T-helper 17 cell (primary cell): ENCODE measurements at places on chromosomes 12 and 14. TPM values are rescaled to one million over a fixed set of nuclear protein-coding genes. Genes with fewer than 3 reads are reported as not detected.

The KLRK1 gene
- total RNA-seq = 0.78 TPM

The PLA2G1B gene
- total RNA-seq = not detected

The DAO gene
- not detected for total RNA-seq

The TAS2R7 gene
- not detected for total RNA-seq

The KLHDC1 gene
- 7.4 TPM for total RNA-seq

The KIF5A gene
- 0.63 TPM for total RNA-seq

The TUBA1A gene
- 282 TPM for total RNA-seq

The VSIG10 gene
- 3.9 TPM for total RNA-seq

GRCh38 chr12:50442178-50442908 is 41.7 kb downstream of the LARP4 start:
- DNase-seq = no peak
- no peaks in the 10 kb centered on the region for H3K27me3 ChIP-seq
- peaks cover 12% of the 10 kb centered on the region for H3K36me3 ChIP-seq
- peaks cover 6% of the 10 kb centered on the region for H3K4me1 ChIP-seq
- no peak overlapping the region for H3K27ac ChIP-seq

GRCh38 chr14:71988939-71989338 is 56.7 kb downstream of the RGS6 start:
- no peaks in the 10 kb centered on the region for H3K36me3 ChIP-seq
- peaks cover 20% of the 10 kb centered on the region for H3K27me3 ChIP-seq
- H3K27ac ChIP-seq = no peak overlapping the region
- no peak overlapping the region for H3K4me3 ChIP-seq

- H3K4me3 ChIP-seq = no peak overlapping the region
- no peak for DNase-seq
- H3K36me3 ChIP-seq = peaks cover 16% of the 10 kb centered on the region
- peaks cover 17% of the 10 kb centered on the region for H3K4me1 ChIP-seq
- no peaks in the 10 kb centered on the region for H3K27me3 ChIP-seq
These were observed 115.0 kb downstream of the PCNX1 start for GRCh38 chr14:71022012-71022869.

DNA sequence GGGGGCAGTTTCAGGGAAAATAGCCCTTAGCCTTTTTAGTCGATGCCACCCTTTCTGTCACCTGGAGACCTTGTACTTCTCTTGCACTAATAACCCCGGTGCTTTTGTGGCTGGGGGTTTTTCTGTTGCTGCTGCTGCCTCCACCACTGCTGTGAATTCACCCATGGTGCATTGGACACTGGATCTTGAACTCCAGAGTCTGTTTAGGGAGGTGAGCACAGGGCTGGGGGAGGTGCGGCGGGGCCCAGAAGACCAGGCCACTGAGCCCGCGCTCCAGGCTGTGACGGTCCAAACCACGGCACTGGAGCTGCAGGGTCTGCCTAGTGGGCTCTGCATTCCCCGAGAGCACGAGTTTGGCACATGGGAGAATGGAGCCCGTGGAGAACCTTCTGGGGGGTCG is 100.6 kb downstream of the NINJ2 start:
- H3K36me3 ChIP-seq = peaks cover 5% of the 10 kb centered on the region
- peaks cover 63% of the 10 kb centered on the region for H3K4me1 ChIP-seq
- no peaks in the 10 kb centered on the region for H3K27me3 ChIP-seq

- H3K27ac ChIP-seq = no peak overlapping the region
- H3K4me1 ChIP-seq = peaks cover 16% of the 10 kb centered on the region
- H3K4me3 ChIP-seq = no peak overlapping the region
- H3K27me3 ChIP-seq = no peaks in the 10 kb centered on the region
These were observed 1.0 kb downstream of the ORMDL2 start for GRCh38 chr12:55818886-55819285.

GRCh38 chr12:5433081-5433844 is 1.4 kb downstream of the NTF3 start:
- peaks cover 2% of the 10 kb centered on the region for H3K4me1 ChIP-seq
- peaks cover 2% of the 10 kb centered on the region for H3K36me3 ChIP-seq
- H3K4me3 ChIP-seq = no peak overlapping the region
- DNase-seq = no peak

DNA sequence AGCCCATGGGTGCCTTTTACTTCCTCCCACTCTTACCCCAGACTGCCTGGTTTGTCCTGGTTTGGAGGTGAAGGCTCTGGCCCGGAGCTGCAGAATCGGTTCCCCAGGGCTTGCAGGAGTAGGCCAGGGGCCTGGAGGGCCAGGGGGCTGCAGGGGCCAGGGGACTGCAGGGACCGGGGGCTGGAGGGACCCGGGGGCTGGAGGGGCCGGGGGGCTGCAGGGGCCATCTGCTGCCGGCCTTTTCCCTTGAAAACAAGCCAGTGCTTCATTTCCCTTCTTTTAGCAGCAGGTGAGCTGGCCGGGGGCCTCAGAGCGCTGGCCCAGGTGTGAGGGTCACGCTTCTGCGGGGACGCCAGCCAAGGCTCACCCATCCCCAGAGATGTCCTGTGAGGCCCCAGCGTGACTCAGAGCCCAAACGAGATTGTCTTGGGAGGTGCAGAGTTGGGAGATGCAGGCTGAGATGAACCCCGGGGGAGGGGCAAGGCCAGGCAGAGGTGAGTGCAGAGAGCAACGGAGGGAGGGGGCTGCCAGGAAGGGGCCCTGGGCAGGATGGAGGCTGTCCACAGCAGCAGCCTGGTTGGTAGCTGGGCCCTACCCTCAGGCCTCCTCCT is 154.9 kb downstream of the KIF26A start:
- peaks cover 24% of the 10 kb centered on the region for H3K27me3 ChIP-seq
- H3K36me3 ChIP-seq = no peaks in the 10 kb centered on the region
- no peak overlapping the region for H3K4me3 ChIP-seq

DNA sequence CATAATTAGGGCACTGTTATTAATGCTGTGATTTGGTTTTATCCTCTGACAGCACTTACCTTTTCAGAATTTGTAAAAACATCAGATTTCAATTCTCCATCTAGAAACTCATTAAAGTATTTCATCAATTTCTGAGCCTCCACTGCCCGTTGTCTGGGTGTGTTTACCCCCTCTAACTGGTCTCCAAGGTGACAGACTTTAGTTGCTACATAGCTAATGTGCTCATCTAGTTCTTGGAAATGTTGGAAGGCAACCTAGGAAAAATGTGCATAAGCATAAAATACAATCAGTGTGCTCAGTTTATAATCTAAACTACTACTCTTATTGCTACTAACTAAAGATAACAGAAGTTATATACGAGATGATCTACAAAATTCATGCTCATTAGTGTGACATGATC is 24.6 kb downstream of the EXOC5 start:
- peaks cover 5% of the 10 kb centered on the region for H3K36me3 ChIP-seq
- no peak overlapping the region for H3K4me3 ChIP-seq
- H3K4me1 ChIP-seq = peaks cover 2% of the 10 kb centered on the region
- H3K27me3 ChIP-seq = no peaks in the 10 kb centered on the region
- no peak for DNase-seq
